SK-N-SH (cell line): ENCODE measurements at places on chromosomes 3 and 15.

- DNase-seq = peak; percentile 19
Measured at GRCh38 chr3:57397175-57398026, 104.9 kb upstream of the ASB14 start.

- DNase-seq = no peak
Measured at GRCh38 chr3:117606866-117607265, 897.3 kb downstream of the TUSC7 start.

DNA sequence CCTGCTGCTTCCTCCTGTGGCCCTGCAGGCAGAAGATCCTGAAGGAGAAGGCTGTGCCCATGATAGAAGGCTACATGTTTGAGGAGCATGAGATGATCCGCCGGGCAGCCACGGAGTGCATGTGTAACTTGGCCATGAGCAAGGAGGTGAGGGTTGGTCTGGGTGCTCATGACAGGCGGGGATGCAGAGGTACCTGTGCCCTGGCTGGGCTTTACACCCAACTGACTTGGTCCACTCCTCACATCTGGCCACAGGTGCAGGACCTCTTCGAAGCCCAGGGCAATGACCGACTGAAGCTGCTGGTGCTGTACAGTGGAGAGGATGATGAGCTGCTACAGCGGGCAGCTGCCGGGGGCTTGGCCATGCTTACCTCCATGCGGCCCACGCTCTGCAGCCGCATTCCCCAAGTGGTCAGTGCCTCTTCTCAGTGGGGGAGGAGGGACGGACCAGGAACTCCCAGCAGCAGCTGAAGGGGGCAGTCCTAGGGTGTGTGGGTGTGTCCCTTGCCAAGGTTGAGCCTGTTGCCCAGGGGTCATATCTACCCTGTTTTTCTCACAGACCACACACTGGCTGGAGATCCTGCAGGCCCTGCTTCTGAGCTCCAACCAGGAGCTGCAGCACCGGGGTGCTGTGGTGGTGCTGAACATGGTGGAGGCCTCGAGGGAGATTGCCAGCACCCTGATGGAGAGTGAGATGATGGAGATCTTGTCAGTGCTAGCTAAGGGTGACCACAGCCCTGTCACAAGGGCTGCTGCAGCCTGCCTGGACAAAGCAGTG, 1.6 kb upstream of the RCCD1 start:
- no peak for DNase-seq

- DNase-seq = no peak
Measured at GRCh38 chr3:16203671-16204629, 29.5 kb downstream of the GALNT15 start.

GRCh38 chr3:13348661-13349396, 71.3 kb downstream of the NUP210 start:
- DNase-seq = no peak

- DNase-seq = peak; percentile 76
Measured at GRCh38 chr15:96331144-96331944, 844 bp downstream of the NR2F2 start.

- no peak for DNase-seq
Measured at GRCh38 chr3:124586126-124587052, 143.9 kb upstream of the UMPS start.

- no peak for DNase-seq
Measured at GRCh38 chr15:33720952-33721351, 247.3 kb upstream of the CHRM5 start.

GRCh38 chr3:63354160-63354559, 76.1 kb downstream of the SYNPR start:
- DNase-seq = no peak

DNA sequence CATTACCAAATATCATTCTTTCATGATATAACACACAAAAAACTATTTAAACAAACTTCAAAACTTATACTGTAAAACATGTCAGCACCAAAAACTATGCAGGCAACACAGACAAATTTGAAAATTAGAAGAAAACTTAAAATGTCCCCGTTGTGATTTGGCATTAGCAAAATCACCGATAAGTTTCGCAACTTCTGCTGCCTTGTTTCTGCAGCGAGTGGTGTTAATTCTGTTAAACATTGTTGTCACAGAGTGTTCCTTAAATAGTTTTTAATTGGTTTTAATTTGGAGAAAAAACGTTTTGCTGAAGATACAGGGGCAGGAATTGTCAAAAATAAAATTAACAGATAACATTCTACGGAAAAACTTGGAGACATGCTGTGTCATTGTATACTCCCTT, 160.6 kb downstream of the RPLP1 start:
- DNase-seq = no peak

DNA sequence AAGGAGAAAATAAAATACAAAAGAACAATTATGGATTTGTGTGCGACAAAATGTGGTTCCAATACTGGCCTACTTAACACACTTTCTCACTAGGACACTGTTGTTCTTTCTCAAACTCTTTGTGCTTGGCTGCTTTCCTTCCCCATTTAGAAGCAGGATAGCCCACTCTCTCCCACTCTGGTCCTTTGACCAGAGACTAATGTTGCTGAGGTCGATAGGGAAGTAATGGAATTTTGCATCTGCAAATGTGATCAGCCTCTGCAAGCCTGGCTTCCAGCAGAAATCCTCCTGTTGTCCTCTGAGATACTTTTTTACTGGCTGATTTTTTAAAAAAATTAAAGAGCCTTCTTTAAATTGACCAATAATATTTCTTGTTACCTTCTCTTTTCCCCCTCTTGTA, 71.0 kb downstream of the PPM1L start:
- DNase-seq = no peak

DNA sequence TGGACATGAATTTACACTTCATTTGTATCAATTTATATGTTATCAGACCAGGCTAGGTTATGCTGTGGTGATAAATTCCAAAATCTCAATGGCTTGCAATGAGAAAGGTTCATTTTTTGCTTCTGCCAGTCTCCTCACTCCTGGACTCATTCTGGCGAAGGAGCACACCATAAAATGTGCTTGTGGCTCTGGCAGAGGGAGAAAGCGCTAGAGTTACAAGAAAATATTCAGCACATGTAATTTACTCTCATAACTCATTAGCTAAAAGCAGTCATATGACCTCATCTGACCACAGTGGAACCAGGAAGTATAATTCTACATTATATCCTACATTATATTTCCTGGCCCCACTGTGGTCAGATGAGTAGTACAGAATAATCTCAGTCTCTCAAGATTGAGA, 193.8 kb downstream of the BCHE start:
- no peak for DNase-seq

- DNase-seq = no peak
Measured at GRCh38 chr3:126606001-126606400, 47.3 kb upstream of the C3orf22 start.

DNA sequence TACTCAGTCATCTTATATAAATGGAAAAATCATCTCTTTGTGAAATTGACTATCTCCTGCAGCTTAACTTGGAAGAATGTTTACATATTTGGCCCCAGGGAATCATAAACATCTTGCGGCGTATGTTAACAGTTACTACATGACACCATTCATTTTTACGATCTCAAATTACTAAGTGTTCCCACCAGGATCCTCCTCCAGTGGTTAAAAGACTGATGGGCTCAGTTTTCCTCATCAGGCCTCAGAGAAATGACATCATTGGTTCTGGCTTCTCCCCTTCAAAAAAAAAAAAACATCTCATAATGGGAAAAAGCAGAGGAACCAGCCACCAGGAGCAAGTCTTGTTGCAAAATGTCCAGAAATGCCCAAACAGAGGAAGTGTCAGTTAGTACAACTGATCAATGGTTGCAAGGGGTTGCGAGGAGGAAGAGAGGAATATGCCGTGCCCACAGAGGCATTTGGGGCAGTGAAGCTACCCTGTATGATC, 70.5 kb upstream of the LIPC start:
- DNase-seq = no peak

- DNase-seq = no peak
Measured at GRCh38 chr3:42728668-42729364, 26.2 kb upstream of the HHATL start.

- DNase-seq = no peak
Measured at GRCh38 chr3:58474348-58474911, 17.5 kb upstream of the KCTD6 start.

DNA sequence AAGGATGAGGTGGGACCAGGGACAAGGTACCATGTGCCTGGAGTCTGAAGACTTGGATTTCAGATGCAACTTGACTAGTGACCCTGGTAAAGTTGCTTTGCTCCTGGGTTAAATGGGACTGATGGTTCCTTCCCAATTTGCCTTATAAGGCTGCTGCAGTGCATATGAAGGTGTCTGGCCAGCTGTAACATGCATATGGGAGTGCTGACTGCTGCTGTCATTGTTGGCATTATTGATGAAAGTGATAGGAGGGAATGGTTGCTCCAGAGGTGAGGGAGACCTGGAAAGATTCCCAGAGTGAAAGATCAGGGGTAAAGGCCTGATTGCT, 20.5 kb downstream of the CYP8B1 start:
- no peak for DNase-seq

- DNase-seq = no peak
Measured at GRCh38 chr3:53158765-53159155, 2.2 kb upstream of the PRKCD start.

GRCh38 chr3:2154621-2155020, 56.0 kb downstream of the CNTN4 start:
- DNase-seq = peak; percentile 11

DNA sequence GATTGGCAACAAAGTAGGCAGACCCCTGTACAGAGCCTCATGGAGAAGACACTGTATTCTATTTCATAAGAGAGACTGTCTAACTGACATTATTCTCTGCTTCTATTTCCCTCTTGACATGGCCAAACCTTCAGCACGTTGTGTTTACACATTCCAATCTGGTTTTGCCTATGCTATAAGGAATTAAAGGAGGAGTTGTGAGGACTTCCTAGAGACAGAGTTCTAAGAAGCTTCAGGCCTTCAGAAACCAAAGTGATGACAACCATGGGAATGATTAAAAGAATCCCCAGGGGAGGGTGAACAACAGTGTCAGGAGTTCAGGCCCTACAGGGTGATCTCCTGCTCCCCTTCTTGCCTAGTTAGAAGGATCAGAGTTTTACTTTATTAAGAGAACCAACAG, 44.9 kb upstream of the CAPN7 start:
- DNase-seq = no peak

GRCh38 chr15:84905016-84905916, 20.8 kb downstream of the SLC28A1 start:
- DNase-seq = no peak

DNA sequence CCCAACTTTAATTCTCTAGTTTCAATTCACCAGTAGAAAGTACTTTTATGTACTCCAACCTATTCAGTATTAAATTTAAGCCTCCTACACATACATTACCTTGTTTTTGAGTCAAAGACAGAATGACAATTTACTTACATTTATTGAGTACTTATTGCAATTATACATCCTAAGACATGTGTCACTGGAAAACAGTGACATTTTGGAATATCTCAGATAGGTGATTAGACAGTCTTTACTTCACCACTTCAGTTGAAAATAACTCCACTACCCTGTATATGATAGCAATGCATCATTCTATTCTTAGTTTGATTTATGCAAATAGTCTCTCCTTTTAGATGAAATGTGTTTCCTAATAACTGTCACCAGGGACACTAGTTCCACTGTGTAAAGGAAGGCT, 461.5 kb downstream of the TUSC7 start:
- DNase-seq = no peak

GRCh38 chr3:193548406-193548805, 6.3 kb downstream of the ATP13A4 start:
- DNase-seq = no peak

DNA sequence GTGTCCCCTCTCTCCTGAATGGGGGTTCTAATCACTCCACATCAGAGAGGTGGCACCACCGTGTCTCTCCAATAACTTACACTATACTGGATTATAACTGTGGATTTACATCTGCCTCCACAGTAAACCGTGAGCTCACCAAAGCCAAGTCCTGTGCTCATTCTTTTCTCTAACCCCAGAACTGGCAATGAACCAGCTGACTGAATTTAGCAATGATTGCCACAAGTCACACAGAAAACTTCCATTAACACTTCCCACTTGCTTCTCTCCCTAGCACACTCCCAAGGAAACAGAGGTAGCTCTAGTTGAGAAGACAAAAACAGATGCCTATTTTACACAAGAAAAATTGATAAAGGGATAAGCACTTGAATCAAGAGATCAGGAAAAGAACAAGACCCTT, 361.3 kb downstream of the ULK4 start:
- DNase-seq = no peak

DNA sequence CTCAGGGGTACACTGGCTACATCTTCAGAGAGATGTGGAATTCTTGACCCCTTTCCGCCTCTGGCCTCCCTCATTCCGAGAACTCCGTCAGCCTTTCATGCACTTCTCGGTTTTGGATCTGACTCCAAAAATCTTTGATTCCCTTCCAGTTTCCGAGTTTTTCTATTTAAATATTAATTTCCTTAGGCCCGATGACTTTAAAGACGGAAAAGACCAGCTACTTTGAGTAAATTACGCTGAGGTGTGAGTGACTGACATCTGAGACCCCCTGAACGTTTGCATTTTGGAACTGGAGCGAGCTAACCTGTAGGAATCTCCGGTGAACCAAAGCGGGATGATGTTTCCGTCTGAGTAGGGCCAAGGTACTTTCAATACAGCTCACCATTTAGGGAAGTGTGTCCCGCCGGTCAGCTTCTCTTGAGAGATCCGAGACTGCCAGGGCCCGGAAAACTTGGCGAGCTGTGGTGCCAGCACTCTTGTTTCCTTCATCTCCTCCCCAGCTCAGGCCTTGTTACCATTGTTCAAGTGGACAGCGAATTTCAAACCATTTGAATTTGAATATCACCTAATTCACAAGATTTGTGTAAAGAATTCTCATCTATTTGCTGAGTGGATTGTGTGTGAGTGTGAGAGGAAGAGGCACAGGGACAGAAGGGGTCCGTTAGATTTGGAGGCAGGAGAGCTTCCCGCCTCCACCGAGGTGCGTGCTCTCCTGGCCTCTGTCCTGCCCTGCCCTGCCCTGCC, 5.4 kb downstream of the SOX14 start:
- DNase-seq = peak; percentile 15

- no peak for DNase-seq
Measured at GRCh38 chr3:143718463-143718862, 129.8 kb downstream of the SLC9A9 start.

- no peak for DNase-seq
Measured at GRCh38 chr3:197912741-197913476, 37.1 kb upstream of the RPL35A start.

GRCh38 chr3:178522200-178523052, 13.8 kb upstream of the KCNMB2 start:
- DNase-seq = no peak

DNA sequence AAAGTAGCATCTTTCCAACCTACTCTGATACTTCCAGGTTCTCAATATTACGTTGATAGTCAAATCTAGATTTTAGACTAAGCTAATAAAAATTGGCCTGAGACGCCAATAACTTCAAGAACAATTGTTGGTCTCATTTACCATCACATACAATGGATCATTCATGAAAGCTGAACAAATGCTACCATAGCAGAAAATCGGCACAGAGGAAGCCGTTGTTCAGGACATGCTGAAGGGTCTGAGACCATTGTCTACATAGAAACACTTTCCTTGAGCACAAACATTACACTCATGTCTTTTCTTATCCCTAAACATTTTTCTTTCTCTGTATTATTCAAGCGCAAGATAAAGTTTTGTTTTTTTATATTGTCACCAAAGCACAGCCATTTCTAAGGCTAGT, 37.2 kb upstream of the FHIT start:
- DNase-seq = no peak
